ENCODE measurements at places on chromosomes 11 and 22.

GRCh38 chr11:111598559-111598958 lies 3.7 kb upstream of the SIK2 start:
- DNase-seq = peak; percentile 73

DNA sequence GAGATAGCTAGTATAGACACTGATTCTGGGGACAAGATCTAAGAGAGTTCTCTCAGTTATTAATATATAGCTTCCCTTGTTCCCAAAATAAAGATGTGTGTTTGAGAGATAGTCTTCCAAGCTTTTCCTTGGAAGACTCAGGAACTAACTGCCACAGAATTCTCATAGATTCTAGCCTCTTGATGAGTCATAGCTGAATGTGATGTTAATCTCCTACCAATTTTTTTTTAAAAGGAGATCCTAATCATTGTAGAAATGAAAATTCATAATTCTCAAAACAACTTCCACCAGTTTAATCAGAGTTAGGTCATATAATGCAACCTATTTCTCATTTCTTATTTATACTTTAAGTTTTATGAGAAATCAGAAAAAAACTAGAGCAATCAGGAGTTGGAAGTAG lies 148.8 kb downstream of the JRKL start:
- no peak for DNase-seq

DNA sequence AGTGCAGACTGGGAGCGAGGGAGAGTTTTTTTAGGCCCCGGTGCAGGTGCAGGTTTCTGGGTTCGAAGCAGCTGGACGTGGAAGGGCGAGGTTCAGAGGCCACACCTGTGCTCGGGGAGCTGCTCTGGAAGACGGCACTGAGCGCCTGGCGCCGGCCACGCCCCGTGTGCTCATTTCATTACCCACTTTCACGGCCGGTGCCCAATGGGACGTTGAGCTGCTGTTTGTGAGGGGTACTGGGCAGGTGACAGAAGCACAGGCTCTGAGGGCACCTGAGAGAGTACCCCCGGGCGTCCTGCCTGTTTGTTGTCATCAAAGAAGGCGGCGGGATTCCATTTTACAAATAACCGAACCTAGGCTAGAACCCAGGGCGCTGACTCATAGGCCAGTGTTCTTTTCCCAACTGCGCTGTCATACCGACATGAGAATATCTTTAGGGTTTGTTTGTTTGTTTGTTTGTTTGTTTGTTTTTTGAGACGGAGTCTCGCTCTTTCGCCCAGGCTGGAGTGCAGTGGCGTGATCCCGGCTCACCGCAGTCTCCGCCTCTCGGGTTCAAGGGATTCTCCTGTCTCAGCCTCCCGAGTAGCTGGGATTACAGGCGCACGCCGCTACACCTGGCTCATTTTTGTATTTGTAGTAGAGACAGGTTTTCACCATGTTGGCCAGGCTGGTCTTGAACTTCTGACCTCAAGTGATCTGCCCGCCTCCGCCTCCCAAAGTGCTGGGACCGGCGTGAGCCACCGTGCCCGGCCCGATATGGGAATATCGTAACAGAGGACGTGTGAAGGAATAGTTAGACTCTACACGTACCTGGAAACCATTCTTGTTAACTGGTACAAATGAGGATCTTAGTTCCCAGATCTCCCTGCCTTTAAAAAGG lies 16.6 kb upstream of the SPTBN2 start:
- no peak for DNase-seq

- DNase-seq = peak; percentile 2
Measured at GRCh38 chr11:132556316-132556715, 976.0 kb downstream of the OPCML start.

- DNase-seq = no peak
Measured at GRCh38 chr11:130849215-130849568, 67.1 kb downstream of the SNX19 start.

DNA sequence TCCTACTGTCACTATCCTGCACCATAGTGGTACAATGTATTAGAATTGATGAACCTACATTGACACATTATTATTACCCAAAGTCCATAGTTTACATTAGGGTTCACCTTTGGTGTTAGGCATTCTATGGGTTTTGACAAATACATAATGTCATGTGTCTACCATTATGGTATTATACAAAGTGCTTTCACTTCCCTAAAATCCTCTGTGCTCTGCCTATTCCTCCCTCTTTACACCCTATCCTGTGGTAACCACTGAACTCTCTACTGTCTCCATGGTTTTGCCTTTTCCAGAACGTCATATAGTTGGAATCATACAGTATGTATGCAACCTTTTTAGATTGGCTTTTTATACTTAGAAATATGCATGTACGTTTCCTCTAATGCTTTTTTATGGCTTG lies 51.5 kb downstream of the CCDC15 start:
- DNase-seq = no peak

- DNase-seq = no peak
Measured at GRCh38 chr22:21025266-21025665, 7.1 kb downstream of the SLC7A4 start.

GRCh38 chr11:59283825-59284772 lies 71.4 kb upstream of the MPEG1 start:
- peak; percentile 82 for DNase-seq

GRCh38 chr22:31846161-31847115 lies 92.6 kb downstream of the DEPDC5 start:
- peak; percentile 29 for DNase-seq

- DNase-seq = no peak
Measured at GRCh38 chr22:30045901-30046715, 34.2 kb upstream of the HORMAD2 start.

GRCh38 chr11:121412711-121413415 lies 39.3 kb upstream of the SORL1 start:
- DNase-seq = no peak

DNA sequence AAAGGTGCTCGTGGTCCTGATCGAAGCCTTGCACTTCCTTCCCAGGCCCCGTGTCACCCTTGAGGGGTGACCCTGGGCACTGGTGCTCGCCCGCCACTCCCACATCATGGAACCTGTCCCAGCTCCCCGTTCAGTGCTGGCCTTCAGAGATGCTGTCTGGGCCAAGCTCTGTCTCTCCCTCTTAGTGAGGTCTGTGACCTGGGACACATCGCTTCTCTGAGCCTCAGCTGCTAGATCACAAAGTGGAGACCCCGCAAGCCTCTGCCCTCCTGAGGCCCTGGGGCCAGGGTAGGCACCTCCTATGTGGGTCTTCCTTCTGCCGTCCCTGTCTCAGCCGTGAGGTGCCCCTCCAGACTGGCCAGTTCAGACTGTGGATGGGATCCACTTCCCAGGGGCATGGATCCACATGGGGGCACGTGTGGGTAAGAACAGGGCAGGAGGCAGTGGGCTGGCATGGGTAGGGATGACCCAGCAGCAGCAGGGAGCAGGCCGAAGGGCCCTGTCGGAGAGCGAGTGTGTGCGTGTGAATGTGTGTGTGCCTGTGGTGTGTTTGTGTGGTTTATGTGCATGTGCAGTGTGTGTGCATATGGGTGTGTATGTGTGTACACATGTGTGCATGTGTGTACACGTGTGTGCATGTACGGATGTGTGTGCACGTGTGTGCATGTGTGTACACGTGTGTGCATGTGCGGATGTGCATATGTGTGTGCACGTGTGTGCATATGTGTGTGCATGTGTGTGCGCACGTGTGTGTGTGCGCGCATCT lies 1073.7 kb downstream of the BRD1 start:
- no peak for DNase-seq

All from suppressor macrophage treated with lipopolysaccharide for 1 hour (primary cell).